ENCODE measurements at places on chromosomes 4 and X.

GRCh38 chr4:1492651-1493539, 86.7 kb upstream of the NKX1-1 start:
- no peak for DNase-seq

GRCh38 chr4:76781698-76782595, 116.0 kb downstream of the SOWAHB start:
- no peak for DNase-seq

DNA sequence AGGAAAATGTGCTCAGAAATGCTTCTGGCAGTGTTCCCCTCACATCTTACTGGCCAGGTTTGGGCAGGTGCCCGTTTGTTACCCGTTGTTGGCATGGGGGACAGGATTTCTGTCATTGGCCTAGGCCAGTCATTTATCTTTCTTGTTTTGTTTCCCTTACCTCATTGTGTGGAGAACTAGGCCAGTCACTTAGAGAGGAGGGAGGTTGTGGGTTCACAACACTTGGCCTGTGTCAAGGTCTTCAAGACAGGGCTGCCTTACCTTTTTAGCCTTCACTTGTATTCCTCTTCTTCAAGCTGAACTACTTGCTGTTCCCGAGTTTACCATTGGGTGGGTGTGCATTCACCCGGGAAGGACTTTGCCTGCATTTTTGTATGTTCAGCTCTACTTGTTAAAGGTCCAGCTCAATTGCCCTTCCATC, 17.7 kb downstream of the SNX25 start:
- no peak for DNase-seq

- no peak for DNase-seq
Measured at GRCh38 chr4:40363945-40364344, 28.8 kb downstream of the CHRNA9 start.

DNA sequence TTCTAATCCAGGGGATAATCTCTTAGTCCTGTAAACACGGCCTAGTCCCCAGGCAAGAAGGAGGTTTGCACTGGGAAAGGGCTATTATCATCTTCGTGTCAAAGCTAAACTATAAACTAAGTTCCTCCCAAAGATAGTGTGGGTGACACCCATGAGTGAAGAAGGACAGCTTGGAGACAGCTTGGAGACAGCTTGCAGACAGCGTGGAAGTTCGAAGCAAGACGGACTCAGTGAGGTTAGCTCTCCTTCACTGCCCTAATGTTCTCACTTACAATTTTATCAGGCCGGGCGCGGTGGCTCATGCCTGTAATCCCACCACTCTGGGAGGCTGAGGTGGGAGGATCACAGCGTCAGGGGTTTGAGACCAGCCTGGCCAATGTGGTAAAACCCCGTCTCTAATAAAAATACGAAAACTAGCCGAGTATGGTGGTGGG, 19.2 kb upstream of the PLCXD1 start:
- no peak for DNase-seq

- DNase-seq: no peak
Measured at GRCh38 chrX:20479896-20480295, 213.2 kb upstream of the RPS6KA3 start.

- no peak for DNase-seq
Measured at GRCh38 chr4:128241425-128241913, 46.1 kb downstream of the PGRMC2 start.

DNA sequence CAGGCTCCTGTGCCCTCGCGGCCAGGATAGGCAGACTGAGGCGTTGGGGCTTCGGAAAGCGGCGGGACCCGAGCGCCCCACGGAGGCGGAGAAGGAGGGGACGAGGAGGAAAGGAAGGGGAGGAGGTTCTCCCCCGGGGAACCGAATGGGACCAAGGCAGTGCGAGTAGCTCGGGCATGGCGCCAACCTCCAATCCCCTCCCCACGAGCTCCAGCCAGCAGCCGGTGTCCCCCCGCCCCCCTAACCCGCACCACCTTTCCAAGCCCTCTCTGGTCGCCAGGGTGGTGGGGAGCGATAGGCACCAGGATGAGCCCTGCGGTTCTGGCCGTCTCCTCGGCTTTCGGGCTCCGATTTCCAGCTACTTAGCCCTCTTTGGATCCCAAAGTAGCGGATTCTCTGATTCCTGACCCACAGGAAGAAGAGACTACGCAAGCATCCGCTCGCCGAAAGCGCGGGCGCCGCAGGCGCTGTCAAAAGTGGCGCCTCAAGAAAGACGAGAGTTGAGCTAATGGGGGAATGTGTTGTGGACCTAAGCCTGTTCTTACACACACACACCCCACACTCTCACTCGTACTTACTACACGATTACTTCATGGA, 15.2 kb upstream of the ZIC3 start:
- no peak for DNase-seq

Data from stimulated activated CD8-positive, alpha-beta memory T cell treated with anti-CD3 and anti-CD28 coated beads, Interleukin-15, amount 100 ng/mL, for 4 hours (primary cell).